ENCODE measurements at places on chromosomes 2 and 18.

GRCh38 chr2:71609958-71610357 lies 156.6 kb downstream of the DYSF start:
- DNase-seq, result no peak

- DNase-seq, result no peak
Observed at GRCh38 chr2:68226794-68227193, 25.5 kb downstream of the PPP3R1 start.

GRCh38 chr2:238821391-238821790 lies 26.5 kb upstream of the TWIST2 start:
- no peak for DNase-seq

GRCh38 chr18:70659036-70659925 lies 370.4 kb downstream of the SOCS6 start:
- DNase-seq, result no peak

DNA sequence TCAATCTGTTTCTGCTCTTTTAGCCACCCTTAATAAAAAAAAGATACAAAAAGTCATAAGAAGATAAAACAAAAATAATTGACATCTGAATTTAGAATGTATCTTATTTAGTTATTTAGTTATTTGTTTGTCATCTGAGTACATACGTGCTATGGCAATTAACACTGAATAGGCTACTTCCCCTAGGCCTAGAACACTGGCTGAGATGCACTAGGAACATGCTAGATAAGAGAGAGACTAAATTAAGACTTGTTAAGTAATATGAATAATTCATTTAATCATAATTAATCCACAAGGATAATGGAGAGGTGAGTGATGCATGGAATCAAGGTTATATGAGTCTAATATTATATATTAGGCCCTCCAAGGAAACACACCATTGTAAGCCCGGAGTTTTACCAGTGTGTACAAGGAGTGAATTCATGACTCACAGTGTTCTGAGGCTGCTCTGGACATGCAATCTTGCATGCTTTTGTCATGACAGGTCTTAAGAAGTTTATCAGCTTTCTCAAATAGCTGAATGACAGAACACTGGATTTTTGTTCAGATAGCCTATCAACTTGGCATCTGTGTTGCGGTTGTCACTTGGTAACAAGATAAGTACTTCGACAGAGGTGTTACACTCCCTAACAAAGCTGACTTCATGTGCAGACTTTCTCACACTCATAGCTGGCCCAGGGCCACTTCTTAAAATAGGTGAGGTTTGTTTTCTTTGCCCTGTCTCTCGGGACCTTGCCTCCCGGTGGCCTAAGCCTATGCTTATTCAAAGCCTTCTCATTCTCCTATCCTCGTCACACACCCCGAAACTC lies 5.0 kb upstream of the SERPINB2 start:
- no peak for DNase-seq

DNA sequence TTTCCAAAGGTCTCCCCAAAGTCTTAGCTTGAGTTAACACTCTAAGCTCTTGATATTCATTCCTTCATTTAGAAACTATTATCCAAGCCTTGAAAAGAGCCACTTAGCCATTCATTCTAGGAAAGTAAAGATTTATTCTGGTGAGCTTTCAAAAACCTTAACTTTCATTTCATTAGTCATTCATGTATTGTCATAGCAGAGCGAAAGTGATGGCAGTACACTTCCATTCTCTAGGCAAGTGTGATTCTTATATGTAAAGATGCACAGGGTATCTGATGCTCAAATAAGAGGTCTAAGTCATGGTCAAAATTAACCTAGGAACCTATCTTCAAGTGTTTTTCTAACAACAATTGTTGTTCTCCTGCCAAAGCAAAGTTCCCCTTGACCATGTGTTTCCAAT lies 553.0 kb upstream of the FANCL start:
- no peak for DNase-seq

DNA sequence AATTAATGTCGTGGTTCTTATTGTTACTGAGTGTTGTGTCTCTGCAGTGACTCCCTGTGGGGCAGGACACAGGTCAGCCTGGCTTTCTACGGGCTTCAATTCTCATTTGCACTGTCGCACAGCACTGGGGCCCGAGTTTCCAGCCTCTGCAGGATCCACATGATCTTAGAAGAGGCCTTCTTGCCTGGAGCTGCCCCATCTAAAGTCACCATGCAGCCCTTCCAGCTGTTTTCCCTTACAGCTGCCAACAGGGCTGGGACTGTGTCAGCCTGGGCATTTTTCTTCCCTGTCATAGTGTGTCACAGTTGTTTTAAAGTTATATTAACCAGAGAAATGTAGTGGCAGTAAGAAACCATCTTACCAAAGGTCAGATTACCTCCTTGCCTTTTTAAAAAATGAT lies 27.0 kb downstream of the FHL2 start:
- no peak for DNase-seq

- DNase-seq, result no peak
Observed at GRCh38 chr2:29446847-29447246, 331.6 kb downstream of the CLIP4 start.

GRCh38 chr2:71453404-71454220 lies at the start of gene DYSF:
Gene DYSF (plus strand): TSS chr2:71453561.
- no peak for DNase-seq

DNA sequence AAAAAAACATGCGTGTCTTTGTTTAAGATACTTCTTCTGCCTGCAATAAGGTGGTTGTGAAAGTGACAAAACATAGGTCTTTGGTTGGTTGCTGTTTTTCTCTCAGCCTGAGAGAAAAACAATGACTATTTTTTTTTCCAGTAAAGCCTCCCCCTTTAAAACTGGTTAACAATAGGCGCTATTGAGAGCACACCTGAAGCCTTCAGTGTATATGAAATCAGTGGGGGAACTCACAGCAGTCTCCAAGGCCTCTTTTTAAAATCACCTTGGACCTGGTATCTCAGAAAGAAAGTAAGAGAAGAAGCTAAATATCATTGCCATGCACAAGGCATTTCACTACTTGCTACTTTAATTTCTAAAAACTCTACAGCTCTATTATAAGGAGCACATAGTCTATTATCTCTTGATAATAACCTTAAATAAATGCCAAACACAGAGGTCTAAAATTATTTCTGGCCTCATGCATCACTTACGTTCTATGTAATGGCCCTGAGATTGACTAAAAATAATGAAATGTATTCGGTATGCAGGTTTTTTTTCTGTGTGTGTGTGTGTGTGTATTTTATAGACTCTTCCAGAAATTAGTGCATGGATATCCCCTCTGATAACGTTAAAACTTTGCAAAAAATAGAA lies 544.4 kb downstream of the TDRD15 start:
- DNase-seq, result no peak

- DNase-seq, result no peak
Observed at GRCh38 chr2:240974771-240975572, 23.4 kb upstream of the SNED1 start.

DNA sequence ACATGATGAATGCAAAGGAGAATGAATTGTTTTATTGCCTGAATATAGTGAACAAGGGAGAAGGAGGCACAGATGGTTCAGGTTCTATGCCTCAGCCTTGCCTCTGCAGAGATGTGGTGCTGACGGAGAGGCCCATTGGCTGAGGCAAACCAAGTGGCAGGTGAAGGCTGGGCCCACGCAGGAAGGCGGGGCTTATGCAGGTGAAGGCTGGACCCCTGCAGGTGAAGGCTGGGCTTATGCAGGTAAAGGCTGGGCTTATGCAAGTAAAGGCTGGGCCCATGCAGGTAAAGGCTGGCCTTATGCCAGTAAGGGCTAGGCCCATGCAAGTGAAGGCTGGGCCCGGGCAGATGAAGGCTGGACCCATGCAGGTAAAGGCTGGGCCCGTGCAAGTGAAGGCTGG lies 414.7 kb downstream of the LRATD1 start:
- no peak for DNase-seq

- no peak for DNase-seq
Observed at GRCh38 chr2:139495851-139496250, 715.7 kb upstream of the NXPH2 start.

DNA sequence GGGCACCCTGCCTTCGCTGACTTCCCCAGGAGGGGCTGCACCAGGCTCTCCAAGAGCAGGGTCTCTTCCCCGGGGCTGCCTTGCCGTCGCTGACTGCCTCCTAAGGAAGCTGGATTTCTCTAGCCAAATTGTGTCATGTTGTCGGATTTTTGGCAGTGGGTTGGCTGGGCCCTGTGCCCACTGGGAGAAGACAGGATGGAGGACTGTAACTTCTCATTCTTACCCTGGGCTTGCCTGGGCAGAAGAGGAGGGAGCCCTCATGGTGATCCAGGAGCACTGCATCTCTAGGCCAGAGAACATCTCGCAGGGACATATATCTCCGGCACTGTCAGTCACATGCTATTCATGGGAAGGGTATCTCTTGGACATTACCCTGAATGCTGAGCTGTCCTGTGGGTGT lies 6.3 kb downstream of the MYO7B start:
- no peak for DNase-seq

- DNase-seq, result no peak
Observed at GRCh38 chr18:37963837-37964236, 398.2 kb upstream of the CELF4 start.

DNA sequence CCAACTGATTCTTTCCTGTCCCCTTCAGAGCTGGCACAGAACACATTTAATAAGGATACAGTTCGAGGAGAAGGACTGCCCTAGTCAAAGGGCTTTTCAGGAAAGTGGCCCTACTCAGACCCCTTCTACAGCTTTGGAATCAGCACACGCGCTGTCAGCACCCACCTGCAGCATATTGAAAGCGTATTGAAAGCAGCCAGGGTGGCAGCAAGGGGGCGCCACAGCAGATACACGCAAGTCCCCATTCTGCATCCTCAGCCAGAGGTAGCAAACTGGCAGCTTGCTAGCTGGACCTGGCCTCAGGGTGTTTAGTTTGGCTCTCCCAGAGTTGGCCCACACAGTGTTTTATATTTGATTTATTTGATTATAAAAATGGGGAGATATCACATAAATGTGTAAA lies 101.0 kb upstream of the NT5C1B start:
- no peak for DNase-seq

DNA sequence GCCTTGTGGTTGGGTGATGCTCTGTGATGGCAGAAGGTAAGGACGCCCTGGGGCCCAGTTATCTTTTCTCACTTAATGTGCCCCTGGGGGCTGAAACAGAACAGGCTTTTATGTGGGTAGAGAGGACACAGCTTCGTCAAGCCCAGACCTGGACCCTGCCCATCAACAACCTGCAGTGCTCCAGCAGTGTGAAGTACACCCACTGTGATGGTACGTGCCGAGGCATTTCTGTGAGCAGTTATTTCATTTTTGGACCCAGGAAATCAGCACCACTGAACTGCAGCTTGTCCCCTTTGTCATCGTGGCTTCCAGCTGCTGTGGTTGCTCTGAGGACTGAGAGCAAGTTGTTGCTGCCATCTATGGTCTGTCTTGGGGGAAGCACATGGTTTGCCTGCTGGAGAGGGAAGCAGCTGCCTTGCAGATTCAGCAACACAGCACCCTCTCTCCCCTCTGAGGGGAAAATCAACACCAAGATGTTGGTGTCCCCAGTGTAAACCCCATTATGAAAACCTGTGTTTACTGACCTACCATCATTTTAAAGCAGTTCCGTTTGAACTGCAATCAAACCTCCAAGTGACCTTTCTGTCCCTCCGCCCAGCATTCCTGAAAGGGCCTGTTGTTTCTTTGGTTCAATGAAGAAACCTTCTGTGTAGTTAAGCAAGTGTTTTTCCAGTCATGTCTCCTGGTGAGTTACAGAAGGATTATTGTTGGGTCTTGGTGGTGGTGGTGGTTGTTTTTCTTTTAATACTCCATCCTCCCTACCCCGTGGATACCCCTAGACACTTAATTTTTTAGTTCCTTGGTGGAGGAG lies 158.2 kb downstream of the MGAT5 start:
- DNase-seq, result peak; percentile 86

GRCh38 chr2:79715338-79715737 lies 202.5 kb downstream of the CTNNA2 start:
- no peak for DNase-seq

DNA sequence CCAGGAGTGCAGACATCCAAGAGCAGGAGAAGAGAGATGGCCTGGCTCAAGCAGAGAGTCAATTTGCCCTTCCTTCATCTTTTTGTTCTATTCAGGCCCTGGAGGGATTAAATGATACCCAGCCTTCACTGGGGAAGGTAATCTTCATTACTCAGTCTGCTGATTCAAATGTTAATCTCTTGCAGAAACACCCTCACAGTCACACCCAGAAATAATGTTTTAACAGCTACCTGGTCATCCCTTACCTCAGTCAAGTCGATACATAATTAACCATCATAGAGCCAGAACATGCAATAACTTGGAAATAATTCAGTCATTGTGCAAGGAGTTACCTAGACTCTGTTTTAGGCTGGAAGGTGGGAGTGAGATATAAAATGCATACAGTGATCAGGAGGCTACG lies 163.7 kb upstream of the TNP1 start:
- no peak for DNase-seq

- no peak for DNase-seq
Observed at GRCh38 chr2:207238831-207239701, 73.3 kb upstream of the KLF7 start.

- no peak for DNase-seq
Observed at GRCh38 chr18:23330423-23330822, 122.7 kb upstream of the RIOK3 start.

GRCh38 chr2:96359866-96360265 lies 24.3 kb downstream of the NCAPH start:
- no peak for DNase-seq

DNA sequence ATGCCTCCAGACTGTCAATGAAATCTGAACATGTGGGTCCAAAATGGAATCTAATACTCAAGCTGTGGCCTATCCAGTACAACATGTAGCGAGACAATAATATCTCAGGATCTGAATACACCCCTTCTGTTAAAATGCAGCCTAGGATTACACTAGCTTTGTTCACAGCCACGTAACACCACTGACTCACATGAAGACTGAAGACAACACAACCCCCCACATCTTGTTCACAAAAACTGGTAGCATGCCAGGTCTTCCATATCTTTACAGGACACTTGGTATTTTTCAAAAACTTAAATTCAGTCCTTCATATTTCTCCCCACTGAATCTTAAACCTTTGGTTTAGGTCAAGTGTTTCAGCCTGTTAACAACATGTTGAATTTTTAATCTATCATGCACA lies 84.2 kb downstream of the SLC8A1 start:
- DNase-seq, result no peak
